ENCODE measurements at places on chromosomes 2 and 18. TPM values are rescaled to one million over a fixed set of nuclear protein-coding genes. Genes with fewer than 3 reads are reported as not detected.

ACTG2 gene
- total RNA-seq = 0.21 TPM

GPR45 gene
- not detected for total RNA-seq

ALLC gene
- not detected for total RNA-seq

DSEL gene
- total RNA-seq = 5.0 TPM

OTOF gene
- not detected for total RNA-seq

CDK5R2 gene
- not detected for total RNA-seq

XDH gene
- total RNA-seq = 19.3 TPM

CCDC121 gene
- 0.81 TPM for total RNA-seq

MRPL44 gene
- total RNA-seq = 33.2 TPM

CLEC4F gene
- not detected for total RNA-seq

MROH2A gene
- total RNA-seq = 0.11 TPM

ELOA2 gene
- total RNA-seq = not detected

ASAP2 gene
- 69.3 TPM for total RNA-seq

HOXD12 gene
- total RNA-seq = not detected

IL36B gene
- not detected for total RNA-seq

SPATA3 gene
- not detected for total RNA-seq

TYMS gene
- total RNA-seq = 48.0 TPM

RNU2-63P gene
- 6.8 TPM for total RNA-seq

Measured in foreskin keratinocyte (primary cell).